ENCODE measurements at places on chromosomes 7 and 10.

GRCh38 chr7:137209151-137209817, 134.2 kb downstream of the PTN start:
- DNase-seq, result no peak

DNA sequence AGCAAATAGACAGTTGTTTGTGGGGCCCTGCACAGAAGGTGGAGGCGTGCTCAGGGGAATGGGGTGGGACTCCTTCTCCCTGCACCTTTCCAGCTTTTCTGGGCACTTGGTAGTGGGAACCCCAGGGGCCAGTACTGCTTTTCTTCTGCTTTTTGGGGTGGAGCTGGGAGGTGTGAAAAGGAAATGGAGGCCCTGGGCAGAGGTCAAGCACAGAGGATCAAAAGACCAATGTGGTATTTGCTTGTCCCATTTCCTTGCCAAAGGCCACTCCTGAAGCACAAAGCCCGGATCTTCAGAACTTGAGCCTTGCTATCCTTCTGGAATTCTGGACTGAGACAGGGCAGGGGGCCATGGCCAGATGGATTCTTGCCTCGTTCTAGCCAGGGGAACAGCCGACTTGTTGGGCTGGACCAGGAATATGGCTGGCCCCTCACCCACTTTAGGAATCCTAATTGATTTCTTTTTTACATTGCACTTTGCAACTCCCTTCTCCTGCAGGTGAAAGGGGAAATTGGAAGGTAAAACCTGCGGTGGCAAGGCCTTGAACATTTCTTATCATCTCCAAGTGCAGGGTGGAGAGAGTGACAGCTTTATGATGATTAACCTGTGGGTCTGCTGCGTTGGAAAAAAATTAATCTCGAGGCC, 26.5 kb downstream of the ADRA2A start:
- DNase-seq, result no peak

DNA sequence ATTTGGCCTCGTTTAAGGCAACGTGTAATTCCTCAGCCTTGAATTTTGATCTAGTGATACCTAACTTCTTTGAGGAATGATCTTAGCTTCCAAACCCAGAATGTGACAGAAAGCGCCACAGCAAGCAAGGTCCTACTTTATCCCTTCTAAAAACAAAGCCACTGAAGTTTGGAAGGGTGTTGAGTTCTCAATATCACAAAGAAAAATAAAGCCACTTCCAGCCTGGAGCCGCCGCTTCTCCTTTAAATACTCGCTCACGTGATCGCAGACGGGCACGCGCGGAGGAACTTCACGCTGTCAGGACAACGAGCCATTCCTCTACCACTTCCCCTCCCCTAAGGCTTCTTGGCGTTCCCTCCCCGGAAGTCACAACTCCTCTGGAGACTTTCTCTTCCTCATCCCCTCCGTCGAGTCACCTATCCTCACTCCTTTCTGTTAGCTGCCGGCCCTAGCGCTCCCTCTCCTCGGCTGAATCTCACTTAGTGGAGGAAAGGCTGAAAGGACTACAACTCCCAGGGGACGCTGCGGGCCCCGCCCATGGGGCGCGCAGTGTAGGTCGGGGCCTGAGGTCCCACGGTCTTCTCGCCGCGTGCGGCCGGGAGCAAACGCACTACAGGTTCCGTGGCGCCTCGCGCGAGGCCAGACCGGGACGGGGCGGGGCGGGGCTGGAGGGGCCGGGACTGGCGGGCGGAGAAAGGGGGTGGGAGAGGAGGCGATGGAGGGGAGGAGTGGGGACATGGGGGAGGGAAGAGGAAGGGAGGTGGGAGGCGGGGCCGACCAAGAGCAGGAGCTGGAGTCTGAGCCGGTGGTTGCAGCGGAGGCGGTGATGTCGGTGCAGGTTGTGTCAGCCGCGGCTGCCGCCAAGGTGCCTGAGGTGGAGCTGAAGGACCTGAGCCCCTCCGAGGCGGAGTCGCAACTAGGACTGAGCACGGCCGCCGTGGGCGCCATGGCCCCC, at the start of gene AHCYL2:
Gene AHCYL2 (plus strand): TSS at position 780 of the 955 bp plus-strand sequence.
- DNase-seq, result peak; percentile 98

DNA sequence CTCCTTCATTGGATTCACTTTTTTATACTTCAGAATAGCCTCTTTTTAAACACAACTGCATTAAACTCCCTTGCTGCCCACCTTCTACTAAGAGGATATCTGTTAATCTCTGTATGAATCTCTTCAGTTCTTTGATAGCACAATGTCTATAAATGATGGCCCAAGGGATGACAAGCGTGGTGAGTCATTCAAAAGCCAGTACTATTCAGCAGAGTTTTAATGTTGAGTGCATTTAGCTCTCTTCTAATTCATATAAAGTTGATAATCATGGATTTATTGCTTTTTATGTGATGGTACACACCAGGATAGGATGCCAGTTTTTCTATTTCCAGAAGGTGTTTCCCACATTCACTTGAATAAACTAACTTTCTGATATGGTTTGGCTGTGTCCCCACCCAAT, 57.4 kb upstream of the HECTD2 start:
- no peak for DNase-seq

DNA sequence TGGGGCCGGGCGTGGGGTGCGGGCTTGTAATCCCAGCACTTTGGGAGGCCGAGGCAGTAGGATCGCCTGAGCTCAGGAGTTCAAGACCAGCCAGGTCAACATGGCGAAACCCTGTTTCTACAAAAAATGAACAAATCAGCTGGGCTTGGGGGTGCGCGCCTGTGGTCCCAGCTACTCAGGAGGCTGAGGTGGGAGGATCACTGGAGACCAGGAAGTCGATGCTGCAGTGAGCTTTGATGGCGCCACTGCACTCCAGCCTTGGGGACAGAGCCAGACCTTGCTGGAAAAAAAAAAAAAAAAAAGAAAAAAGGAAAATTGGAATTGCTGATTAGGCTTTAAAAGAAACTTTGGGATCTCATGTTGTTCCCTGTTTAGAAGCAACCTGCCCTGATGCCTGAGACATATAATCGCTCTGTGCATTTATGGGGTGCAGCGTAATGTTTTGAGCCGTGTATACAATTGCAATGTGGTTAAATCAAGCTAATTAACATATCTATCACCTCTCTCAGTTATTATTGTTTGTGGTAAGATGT, 851 bp downstream of the AKR1E2 start:
- DNase-seq, result no peak

GRCh38 chr10:30313579-30314350, 35.3 kb downstream of the MTPAP start:
- DNase-seq, result no peak

GRCh38 chr7:114070246-114070645, 151.4 kb upstream of the PPP1R3A start:
- no peak for DNase-seq

DNA sequence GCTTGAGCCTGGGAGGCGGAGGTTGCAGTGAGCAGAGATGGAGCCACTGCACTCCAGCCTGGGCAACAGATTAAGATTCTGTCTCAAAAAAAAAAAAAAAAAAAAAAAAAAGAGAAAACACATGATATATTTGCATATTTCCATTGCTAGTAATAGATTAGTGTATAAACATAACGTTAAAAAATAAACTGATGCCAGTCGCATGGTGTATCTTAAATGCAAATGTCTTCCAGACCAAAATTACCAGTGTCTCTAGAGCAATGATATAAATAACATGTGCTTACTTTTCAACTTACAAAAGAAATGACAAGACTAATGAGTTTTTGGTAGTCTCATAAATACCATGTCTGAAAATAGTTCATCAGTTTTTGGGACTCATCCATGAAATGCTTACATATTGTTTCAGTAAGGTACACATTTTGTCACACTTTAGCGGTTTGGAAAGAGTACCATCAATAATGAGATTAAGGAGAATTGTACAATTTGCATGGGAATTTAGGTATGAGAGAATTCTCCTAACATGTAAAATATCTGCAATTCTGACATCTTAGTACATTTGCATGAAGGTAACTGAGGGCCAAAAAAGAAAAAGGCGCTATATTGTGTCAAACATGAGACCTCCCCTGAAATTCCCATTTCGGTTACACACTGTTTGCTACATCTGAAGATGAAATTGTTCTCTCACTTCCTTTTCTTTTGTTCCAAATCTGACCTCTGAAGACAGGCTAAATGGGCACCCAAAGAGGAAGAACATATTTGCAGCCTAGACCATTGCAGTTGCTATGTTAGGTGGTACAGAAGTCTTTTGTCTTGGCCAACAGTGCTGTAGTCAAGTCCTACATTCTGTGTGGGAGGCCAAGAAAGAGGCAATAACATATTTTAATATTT, 51.5 kb upstream of the PIP4K2A start:
- no peak for DNase-seq

DNA sequence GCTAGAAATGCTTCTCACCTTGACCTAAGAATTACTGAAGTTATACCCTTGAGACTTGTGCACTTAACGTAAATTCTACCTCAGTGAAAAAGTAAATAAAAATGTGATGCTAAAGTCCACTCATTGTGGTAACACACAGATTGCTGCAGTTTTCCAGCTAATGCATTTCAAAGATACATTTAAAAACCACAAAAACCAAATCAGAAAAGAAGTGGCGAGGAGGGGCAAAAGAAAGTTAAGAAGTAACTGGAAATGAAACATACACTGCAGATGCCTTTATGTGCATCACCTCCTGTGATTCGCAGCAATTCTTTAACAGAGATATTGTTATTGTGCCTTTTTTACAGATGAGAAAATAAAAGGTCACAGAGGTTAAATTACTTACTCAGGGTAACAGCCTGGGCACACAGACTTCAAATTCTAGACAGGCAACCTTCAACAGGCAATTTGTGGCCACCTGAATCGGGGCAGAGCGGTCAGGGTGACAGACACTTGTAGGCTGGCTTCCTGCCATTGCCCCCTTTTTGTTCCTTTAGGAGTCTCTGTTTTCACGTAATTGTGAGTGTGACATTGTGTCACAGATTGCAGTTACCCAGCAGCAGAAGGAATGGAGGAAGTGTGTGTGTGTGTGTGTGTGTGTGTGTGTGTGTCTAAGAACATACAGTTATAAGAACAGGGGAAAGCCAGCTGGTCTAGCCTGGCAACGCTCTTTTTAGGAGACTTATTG, 1.9 kb downstream of the WIPF3 start:
- no peak for DNase-seq

- no peak for DNase-seq
Observed at GRCh38 chr7:116585392-116585791, 60.6 kb downstream of the CAV1 start.

DNA sequence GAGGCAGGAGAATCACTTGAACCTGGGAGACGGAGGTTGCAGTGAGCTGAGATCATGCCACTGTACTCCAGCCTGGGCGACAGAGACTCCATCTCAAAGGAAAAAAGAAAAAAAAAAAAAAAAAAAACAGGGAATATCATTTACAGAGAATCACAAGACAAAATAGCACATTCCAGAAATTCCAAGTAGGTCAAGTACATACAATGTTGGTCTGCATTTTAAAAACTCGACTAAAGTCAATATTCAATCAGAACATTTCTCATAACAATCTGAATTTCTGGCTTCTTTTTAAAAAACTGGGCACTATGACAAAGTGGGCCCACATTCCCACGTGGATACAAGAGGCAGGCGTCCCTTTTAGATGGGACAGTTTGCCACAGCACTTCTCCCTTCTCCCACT, 12.8 kb downstream of the ZC3HAV1L start:
- DNase-seq, result no peak

GRCh38 chr10:61830846-61831273, 70.6 kb upstream of the ARID5B start:
- no peak for DNase-seq

DNA sequence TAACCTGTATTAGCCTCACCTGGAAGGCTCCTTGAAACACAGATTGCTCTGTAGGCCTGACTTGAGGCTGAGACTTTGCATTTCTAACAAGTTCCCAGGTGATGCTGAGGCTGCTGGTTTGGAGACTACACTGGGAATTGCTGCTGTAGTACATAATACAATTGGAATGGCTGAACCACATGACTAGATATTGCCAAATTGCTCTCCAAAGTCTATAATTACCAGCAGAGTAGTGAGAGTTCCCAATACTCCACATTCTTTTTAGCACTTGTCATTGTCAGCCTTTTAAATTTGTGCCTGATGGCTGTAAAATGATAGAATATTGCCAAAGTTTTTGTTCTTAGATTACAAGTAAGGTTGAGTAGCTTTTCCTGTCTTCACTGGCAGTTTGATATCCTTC, 39.9 kb downstream of the PLEKHA8 start:
- no peak for DNase-seq

GRCh38 chr7:78576236-78576635, 777.7 kb downstream of the PHTF2 start:
- no peak for DNase-seq

- DNase-seq, result no peak
Observed at GRCh38 chr10:101485207-101485606, 102.8 kb downstream of the POLL start.

GRCh38 chr7:100827330-100828226, at the start of gene EPHB4:
Gene EPHB4 (minus strand): TSS chr7:100827523. CDS start chr7:100827030, 493 bp downstream.
- DNase-seq, result peak; percentile 94

DNA sequence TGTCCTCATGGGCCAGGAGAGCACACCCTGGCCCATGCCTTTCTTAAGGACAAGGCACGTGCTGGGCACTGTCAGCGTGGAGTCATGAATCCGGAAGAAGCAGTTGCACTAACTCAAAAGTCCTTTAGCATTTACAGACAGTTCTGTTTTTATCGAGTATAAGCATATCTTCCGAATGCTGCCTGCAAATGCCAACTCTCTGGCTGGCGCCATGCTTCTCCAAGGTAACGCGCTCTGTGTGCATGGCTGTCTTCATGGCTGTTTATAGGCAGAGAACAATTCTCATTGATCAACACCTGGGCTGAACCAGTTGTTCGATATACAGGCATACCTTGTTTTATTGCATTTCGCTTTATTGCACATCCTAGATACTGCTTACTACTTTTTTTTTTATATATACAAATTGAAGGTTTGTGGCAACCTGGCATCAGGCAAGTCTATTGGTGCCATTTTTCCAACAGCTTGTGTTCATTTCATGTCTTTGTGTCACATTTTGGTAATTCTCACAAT, 28.0 kb upstream of the ZNRF2 start:
- DNase-seq, result no peak

GRCh38 chr7:36280840-36281812, 108.5 kb upstream of the ANLN start:
- DNase-seq, result peak; percentile 59

DNA sequence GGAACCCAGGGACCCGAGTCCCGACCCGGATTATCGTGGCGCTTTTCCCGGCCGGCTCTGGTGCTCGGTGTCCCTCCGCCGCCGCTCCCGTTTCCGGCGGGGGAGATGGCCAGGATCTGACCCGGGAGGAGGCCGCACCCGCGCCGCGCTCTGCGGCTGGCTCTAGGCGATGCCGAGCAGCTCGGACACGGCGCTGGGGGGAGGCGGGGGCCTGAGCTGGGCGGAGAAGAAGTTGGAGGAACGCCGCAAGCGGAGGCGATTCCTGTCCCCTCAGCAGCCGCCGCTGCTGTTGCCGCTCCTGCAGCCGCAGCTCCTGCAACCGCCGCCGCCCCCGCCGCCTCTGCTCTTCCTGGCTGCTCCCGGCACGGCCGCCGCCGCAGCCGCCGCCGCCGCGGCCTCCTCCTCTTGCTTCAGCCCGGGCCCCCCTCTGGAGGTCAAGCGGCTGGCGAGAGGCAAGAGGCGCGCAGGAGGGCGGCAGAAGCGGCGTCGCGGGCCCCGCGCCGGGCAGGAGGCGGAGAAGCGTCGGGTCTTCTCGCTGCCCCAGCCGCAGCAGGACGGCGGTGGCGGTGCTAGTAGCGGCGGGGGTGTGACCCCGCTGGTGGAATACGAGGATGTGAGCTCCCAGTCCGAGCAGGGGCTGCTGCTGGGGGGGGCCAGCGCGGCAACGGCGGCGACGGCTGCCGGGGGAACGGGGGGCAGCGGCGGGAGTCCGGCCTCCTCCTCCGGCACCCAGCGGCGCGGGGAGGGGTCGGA, 593 bp downstream of the CDK13 start:
- peak; percentile 70 for DNase-seq

- no peak for DNase-seq
Observed at GRCh38 chr7:44727158-44727936, 21.3 kb upstream of the ZMIZ2 start.

GRCh38 chr7:44188480-44189225, 586 bp downstream of the GCK start:
- DNase-seq, result no peak

Data from ecto neural progenitor cell (in vitro differentiated cells).